ENCODE measurements at places on chromosomes 1 and 21. TPM values are rescaled to one million over a fixed set of nuclear protein-coding genes. Genes with fewer than 3 reads are reported as not detected.
A peak's percentile ranks its signal among the peaks of the same experiment; 100 is the strongest.

The SERPINC1 gene
- total RNA-seq: not detected

DNA sequence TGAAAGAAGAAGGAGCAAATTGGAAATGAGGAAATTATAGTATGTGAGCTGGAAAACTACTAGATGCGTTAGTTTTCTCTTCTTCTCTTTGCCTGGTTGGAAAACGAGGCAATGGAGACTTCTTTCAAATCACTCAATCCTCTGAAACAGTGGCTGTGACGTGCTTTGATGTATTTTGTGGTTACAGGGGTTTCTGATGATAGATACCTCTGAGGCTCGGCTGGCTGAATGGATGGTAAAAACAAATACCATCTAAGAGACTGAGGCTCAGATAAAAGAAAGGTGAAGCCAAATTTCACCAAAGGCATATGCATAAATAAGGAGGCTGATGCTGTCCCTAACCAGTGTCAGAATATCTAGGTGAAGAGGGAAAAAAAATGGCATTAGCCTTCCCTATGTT is 15.1 kb downstream of the MAB21L3 start:
- no peak for DNase-seq

GRCh38 chr1:29513357-29513756 is 277.0 kb downstream of the PTPRU start:
- peak; percentile 64 for DNase-seq

GRCh38 chr1:60835649-60836048 is 246.7 kb upstream of the NFIA start:
- no peak for DNase-seq

- no peak for DNase-seq
Observed at GRCh38 chr1:67239738-67240137, 67.9 kb upstream of the IL12RB2 start.

- DNase-seq: no peak
Observed at GRCh38 chr1:47935856-47936255, 61.3 kb downstream of the TRABD2B start.

The RNF186 gene
- total RNA-seq: not detected

DNA sequence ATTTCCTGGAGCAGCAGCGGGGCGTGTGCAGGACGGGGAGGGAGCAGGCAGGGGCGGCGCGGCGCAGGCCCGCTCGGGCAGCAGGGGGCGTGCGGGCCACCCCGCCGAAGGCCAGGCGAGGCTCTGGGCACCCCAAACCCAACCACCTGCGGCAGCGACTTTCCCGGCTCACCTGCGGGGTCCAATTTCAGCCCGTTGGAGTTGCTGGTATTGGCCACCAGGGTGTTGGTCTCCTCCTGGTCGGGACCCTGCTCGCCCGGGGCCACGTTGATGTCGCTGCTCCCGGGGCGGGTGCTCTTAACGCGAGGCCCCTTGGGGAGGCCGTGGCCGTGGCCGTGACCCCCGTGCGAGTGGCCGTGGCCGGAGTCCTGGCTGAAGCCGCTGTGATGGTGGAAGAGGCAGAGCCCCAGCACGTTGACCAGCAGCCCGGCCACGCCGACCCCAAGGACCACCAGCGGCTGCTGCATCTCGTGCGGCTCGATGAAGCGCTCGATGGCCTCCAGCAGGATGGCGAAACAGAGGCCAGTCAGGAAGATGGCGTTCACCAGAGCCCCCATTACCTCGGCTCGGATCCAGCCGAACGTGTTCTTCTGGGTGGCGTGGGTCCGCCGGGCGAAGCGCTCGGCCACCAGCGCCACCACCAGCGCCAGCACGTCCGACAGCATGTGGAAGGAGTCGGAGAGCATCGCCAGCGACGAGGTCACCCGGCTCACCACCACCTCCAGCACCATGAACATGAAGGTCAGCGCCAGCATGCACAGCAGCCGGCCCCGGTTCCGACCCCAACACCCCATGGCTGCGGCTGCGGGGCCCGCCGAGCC is 932 bp downstream of the SLC30A1 start:
- DNase-seq: peak; percentile 55

The GSTM3 gene
- total RNA-seq: 40.8 TPM

The SLC9C2 gene
- not detected for total RNA-seq

DNA sequence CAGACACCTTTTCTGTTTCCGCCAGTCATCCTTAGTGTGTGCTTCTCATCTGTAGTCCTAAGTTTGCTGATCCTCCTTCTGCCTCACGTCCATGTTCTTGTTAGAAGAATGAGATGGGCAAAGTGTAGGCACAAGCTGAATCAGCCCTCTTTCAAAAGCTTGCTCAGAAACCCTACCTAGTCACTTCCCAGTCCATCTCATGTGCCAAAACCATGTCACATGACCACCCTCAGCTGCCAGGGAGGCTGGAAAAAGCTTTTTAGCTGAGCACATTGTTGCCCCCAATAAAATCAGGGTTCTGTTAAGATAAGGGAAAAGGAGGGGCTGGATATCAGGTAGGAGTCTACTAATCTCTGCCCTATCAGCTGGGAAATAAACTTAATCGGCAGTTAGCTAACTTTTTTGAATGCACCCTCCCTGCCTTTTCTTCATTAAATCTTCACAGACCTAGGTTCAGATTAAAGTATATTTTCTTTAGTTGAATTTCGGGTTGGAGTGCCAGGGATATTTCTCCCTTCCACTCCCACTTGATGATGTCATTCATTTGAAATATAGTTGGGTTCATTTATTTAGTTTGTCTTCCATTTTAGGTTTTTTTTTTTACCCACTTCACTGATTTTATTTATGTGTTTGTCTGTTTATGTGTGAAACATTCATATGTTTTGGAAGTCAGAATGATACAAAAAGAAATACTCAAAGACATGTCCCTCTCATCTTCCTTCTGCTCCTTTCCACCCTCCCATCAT is 129.2 kb downstream of the ROR1 start:
- DNase-seq: no peak

GRCh38 chr1:100323419-100324106 is 28.7 kb upstream of the CDC14A start:
- DNase-seq: no peak

DNA sequence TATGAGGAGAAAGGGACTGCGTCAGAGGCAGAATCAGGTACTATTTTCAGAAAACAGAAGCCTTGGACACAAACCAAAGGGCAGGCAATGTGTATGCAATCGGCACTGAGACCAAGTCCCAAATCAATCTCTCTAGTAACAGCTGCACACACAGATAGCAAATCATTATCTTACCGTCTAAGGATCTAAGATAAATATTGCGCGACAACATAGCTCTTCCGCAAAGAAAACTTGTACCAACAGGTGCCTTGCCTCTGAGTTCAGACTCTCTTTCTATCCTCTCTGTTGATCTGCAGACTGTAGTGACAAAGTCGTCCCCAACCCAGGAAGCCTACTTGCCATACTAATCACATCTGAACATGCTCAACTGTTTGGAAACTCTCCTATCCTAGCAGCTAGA is 22.6 kb upstream of the SAMD13 start:
- no peak for DNase-seq

DNA sequence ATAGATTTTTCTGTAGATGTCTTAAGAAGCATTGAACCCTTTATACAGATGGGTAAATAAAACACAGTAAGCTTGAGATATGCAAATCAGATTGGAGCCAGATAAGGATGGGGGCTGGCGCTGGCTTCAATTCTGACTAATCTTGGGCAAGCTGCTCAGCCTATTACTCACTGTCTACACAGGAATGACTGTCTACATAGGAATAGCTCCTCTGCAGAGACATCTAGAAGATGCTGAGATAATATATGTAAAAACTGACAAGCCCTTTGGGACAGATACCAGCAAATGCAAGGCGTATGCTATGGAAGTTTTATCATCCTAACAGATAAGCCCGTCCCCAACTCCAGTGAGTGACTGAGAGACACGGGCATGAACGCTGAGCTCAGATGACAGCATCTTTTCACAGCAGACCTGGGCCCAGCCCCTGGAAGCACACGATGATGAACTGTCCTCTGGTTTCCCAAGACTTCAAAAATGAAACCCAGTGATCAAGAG is 1.7 kb downstream of the CLDN14 start:
- peak; percentile 97 for DNase-seq

GRCh38 chr1:5686925-5687706 is 305.1 kb downstream of the NPHP4 start:
- DNase-seq: no peak

The IGSF21 gene
- total RNA-seq: not detected

DNA sequence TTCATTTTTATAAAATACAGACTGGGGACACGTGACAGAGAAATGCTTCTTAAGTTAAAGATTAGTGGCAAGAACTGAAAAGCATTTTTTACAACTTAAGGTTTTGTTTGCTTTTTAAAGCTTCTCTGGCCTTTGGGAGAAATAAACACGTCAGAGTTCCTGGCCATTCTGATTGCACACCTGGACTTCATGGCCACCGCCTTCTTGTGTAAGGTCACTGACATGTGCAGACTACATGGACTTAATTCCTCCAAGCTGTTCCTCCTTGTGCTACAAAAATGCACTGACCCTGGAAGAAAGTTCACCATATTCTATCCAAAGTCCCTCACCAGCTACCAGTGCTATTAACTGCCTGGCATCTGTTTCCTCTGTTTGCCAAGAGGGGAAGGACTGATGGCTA is 56.1 kb downstream of the GADD45A start:
- no peak for DNase-seq

Measured in A172 (cell line).